CD14-positive monocyte (primary cell): ENCODE measurements at places on chromosomes 11 and 22. TPM values are rescaled to one million over a fixed set of nuclear protein-coding genes. Genes with fewer than 3 reads are reported as not detected.
A peak's percentile ranks its signal among the peaks of the same experiment; 100 is the strongest.

DNA sequence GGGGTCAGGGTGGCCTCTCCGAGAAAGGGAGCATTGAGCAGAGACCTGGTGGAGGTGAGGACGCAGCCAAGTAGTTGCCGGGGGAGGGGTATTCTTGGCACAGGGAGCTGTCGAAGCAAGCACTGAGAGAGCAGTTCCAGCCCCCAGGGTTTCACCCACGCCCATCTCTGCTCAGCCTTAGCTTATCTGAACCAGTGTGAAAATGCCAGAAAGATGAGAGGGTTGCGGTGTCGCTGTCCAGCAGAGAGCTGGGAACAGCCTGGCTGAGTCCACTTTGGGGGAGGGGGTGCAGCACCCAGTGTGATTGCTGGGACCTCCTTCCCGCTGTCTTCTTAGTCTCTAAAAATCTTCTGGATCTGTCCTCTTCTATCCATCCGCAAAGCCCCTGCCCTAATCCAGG, 123.3 kb upstream of the TBCEL start:
- DNase-seq, result no peak

GRCh38 chr11:81840380-81840779, 893.3 kb downstream of the FAM181B start:
- DNase-seq, result no peak

GRCh38 chr11:44618561-44619425, 53.3 kb downstream of the CD82 start:
- DNase-seq, result no peak

DNA sequence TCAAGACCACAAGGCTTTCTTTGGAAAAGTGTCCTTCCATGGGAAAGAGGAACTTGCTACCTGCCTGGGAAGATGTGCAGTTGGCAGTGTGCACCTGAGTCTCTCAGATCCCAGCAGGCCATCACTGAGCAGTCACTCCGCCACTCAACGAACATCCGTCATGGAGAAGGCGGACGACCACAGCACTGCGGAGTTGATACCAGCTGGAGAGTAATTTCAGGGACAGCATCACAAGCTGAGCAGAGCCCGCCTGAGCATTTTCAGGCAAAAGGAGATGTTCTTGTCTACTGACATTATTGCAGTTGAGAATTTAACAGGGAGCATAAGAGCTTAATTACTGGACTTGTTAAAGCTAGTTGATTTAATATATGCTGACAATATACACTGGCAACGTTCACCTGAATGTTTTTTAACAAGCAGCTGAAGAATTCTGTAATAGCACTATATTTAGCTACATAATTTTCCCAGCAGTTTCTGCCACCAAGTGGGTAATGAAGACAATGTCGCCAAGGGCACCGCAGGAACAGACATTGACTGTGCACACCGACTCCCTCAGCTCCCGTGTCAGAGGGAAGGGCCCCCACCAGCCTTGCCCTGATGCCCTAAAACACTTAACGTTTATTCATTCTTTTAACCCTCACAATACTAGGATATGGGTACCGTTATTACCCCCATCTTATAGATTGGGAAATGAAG, 52.4 kb upstream of the ARFGAP3 start:
- no peak for DNase-seq

DNA sequence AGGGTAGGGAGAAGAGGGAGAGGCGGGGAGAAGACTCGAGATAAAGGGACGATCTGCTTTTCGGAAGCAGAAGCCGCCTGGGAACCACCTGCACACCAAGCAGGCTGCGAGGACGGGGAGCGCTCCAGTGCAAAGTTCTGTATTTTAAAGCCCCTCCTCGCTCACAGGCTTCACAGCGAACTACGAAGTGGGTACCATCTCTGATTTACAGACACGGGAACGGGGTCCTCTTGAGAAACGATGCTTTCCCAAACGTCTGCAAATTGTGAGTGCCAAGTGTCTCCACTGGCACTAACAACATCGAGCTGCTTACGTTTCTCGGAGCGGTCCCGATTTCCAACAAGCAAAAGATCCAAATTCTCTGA, 700 bp upstream of the STX3 start:
- DNase-seq, result no peak

DNA sequence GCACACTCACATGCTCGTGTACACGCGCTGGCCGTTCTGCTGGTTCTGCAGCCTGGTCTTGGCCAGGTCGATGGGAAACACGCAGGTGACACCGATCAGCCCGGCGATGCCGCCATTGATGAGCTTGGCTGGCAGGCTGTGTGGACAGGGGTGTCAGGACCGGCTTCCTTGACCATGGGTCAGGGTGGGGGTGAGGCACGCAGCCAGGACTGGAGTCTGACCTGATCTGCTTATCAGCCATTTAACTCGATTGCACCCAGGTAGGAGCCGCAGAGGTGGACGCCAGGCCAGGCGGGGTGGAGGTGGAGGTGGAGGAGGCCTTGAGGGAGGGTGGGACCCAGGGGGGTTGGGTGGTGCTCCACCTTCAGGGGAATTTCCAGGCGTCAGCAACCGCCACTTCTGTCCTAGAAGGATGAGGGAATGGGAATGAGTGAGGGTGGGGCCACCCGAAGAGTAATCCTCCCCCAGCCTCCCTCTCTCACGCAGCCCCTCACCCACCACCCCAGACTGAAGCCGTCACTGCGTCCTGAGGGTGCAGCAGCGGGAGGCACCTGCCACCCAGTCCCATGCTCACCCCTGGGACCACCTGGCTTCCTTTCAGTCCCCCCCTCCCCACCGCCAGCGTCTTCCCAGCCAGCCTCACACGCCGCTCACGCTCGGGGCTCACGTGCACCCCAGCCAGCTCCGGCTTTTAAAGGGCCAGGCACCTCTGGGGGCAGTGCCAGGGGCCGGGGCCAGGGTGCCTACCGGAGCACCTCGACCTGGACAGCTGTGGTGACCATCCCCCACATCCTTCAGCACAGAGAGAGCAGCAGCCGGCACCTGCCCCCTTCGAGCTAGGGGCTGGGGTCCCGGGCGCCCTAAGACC, 3.1 kb downstream of the SLC25A22 start:
- no peak for DNase-seq

GRCh38 chr11:92759571-92760214, 209.8 kb upstream of the MTNR1B start:
- DNase-seq, result no peak

- DNase-seq, result no peak
Measured at GRCh38 chr11:126225295-126225665, 13.7 kb downstream of the FAM118B start.

- DNase-seq, result no peak
Measured at GRCh38 chr11:11324090-11324489, 29.0 kb downstream of the CSNK2A3 start.

- no peak for DNase-seq
Measured at GRCh38 chr22:49295851-49296560, 531.7 kb downstream of the BRD1 start.

DNA sequence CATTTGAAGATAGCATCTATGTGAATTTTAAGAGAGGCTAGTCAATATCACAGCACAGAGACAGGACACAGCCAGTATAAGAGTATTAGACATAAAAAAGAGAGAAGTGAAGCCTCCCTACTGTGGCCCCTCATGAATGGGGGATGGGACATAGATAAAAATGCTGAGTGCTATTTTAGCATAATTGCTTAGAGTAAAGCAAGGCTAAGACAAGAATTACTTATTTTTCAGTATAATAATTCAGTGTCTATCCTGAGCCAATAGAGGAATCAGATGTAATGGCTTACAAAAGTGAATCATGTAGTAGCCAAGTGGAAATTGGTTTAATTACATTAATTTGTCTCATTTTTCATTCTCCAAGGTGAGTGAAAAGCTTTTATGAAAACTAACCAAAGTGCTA, 419.5 kb downstream of the NELL1 start:
- no peak for DNase-seq

GRCh38 chr11:111173221-111173620, 72.3 kb upstream of the POU2AF2 start:
- DNase-seq, result no peak

- peak; percentile 7 for DNase-seq
Measured at GRCh38 chr11:46277313-46277621, 195 bp upstream of the CREB3L1 start.

DNA sequence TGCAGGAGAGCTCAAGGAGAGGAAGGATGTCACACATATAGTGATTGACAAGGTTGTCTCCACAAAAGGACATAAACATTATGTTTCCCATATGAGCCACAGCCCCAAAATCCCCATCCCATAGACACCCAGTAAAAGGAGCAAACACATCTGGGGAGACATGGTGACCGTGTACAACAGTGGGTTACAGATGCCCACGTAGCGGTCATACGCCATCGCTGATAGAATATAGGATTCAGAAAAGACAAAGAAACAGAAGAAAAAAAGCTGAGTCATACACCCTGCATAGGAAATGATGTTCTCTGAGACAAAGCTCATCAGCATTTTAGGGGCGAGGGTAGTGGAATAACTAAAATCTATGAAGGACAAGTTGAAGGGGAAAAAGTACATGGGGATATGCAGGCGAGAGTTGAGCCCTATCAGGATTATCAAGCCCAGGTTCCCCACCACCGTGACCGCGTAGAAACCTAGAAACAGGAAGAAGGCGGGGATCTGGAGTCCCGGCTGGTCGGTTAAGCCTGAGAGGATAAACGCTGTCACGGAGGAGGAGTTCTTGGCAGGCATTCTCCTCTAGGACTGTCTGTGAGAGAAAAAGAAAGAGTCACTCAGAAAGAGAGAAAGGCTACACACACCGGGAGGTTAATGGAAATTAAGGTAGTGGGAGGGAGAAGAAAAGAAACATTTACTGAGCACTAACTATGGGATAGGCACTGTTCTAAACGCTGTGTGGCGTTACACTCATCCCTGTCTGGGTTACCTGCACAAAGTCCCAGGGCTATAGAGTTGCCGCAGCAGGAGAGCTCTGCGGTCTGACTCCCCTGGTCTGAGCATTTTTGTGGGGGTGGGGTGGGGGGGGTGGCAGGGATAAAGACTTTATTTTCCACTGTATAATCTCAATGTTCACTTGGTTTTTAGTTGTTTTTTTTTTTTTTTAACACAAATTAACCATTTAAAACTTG, 36.1 kb upstream of the OR8B8 start:
- no peak for DNase-seq

- DNase-seq, result no peak
Measured at GRCh38 chr11:120815319-120816100, 208.4 kb upstream of the TBCEL start.

DNA sequence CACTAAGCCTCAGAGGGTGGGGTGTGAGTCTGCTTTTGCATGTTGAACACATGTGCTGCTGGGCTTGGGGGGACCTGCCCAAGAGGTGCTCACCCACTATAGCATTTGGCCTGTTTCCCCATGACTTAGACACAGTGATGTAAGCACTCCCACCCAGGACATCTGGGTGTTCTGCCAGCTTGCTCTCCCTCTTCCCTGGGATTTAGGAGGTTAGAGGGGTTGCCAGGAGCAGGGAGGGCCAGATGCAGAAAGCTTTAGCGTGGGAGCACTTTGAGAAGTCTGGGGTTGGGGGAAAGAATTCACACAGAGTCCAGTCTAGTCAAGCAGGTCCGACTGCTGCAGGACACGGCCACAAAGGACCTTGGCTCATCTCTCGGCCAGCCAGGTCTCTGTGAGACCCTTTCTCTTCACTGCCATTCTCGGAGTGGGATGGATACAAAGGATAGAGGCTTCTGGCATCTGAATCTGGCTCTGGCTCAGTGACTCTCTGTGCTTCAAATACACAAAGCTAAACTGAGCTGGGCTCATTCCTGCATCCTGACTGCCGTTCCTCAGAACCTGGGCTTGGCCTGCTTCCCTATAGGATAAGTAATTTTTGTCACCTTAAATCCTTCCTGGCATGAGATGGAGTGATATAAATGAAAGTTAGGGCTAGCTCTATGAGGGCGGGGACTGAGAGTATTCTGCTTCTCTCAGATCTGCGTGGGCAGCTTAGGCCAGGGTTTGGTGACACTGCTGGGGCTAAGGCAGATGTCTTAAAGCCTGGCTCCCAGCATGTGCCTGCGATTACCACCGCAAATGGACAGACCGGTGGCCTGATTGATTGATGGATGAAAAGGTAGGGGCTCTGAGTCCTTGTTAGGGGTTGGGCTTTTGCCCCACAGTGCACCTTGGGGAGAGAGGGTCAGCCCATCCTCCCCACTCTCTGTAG, 14.5 kb downstream of the USP2 start:
- DNase-seq, result no peak

DNA sequence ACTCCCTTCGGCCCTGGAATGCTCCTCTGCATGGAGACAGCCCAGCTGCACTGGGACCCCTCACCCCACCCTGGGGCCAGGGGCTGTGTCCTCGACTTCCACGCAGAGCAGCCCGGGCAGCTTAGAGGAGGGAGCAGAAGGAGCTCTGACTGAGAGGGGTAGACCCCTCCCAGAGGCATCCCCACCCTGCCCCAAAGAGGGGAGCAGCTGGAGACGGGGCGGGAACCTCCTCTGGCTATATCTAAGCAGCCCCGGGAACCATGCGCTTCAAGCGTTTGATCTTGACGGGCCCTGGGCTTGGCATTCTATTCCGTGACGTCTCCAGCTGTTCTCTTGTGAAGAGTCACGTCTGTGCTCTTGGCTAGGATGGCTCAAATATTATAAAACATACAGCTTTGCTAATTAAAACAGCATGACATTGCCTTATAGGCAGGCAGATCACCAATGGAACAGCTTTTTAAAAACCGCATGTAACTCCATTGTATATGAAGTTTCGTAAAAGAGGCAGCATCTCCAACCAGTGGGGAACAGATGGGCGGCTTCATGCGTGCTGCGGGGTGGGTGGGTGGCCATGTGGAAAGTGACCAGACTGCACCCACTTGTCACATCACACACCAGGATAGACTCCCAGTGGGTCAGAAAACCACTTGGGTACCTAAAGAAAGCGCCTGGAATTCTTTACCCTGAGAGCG, 7.7 kb downstream of the KCNQ1 start:
- no peak for DNase-seq

ZP1 gene
- polyA plus RNA-seq, result 0.09 TPM in 1 of 2 replicates, not detected in the other

E2F8 gene
- not detected in 2 replicates for polyA plus RNA-seq

MMP1 gene
- not detected in 2 replicates for polyA plus RNA-seq

PLEKHB1 gene
- 0.25 TPM for polyA plus RNA-seq

SYT13 gene
- not detected for polyA plus RNA-seq

HTR3B gene
- 0.14 TPM for polyA plus RNA-seq

DNAJC4 gene
- 78.9 and 106 TPM in 2 replicates for polyA plus RNA-seq

SHISAL1 gene
- polyA plus RNA-seq, result not detected in 2 replicates

HPX gene
- not detected for polyA plus RNA-seq

AMOTL1 gene
- polyA plus RNA-seq, result 0.46 TPM
